ENCODE measurements at places on chromosomes 2 and 18.

- DNase-seq = no peak
Measured at GRCh38 chr2:28160986-28161425, 231.7 kb upstream of the FOSL2 start.

- DNase-seq = no peak
Measured at GRCh38 chr2:64288321-64289193, 144.3 kb upstream of the PELI1 start.

GRCh38 chr18:60069145-60069544, 169.3 kb downstream of the PMAIP1 start:
- no peak for DNase-seq

DNA sequence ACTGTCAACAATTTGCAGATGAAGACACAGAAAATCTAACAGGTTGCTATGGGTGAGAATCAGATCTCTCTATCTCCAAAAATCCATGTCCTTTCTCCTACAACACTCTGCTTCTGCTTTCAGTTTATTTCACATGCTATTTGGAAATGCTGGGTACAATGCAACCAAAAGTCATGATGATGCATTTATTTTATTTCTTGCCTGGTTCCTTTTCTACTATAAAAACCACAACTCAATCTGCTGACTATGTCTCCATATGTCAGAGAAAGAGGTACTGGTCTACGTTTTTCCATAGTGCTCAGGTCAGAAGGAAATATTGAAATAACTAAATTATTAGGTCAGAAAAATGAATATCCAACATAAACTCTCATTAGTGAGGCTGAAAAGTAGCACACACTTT, 20.5 kb downstream of the RAD51AP2 start:
- no peak for DNase-seq

- DNase-seq = no peak
Measured at GRCh38 chr2:65807942-65808341, 375.5 kb upstream of the SPRED2 start.

DNA sequence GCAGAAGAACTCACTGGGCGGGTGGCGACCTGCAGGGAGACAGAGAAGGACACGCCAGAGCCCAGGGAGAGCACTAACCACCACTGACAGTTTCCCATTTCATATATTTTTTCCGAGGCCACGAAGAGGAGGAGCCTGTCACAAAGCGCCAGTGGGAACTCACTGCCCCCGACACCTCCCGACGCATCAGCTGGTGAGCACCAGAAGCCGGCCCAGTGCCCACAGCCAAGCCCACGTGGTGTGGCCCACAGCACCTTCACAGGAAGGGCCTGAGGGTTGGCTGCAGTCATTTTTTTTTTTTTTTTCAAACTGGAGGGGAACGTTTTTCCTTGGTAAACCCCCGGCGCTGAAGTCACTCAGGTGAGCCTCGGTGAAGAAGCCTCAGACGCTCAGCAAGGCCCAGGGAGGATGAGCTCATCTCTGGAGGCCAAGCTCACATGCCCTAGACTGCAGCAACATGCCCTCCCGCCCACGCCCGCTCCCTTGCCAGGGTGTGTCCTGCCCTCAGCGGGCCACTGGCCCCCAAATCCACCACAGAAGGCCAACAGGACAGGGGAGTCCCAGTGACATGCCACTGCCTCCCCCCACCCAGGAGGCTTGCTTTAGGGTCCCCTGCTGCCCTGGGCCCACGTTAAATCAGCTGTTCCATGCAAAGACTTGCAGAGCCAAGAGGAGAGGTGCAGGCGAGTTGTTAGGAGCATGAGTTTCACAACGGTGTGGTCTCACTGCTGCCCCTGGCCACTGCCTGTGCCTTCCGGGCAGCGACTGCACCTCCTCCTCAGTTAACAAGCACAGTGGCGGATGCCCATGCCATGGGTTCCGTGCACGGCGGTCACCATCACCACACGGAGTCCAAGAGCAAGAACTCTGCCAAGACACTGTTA, 68.1 kb downstream of the PARD6G start:
- DNase-seq = no peak

Measured in kidney (tissue), 22 donors.